ENCODE measurements at places on chromosomes 11 and 22.

- no peak for DNase-seq
Observed at GRCh38 chr11:66391322-66391721, 19.8 kb upstream of the SLC29A2 start.

DNA sequence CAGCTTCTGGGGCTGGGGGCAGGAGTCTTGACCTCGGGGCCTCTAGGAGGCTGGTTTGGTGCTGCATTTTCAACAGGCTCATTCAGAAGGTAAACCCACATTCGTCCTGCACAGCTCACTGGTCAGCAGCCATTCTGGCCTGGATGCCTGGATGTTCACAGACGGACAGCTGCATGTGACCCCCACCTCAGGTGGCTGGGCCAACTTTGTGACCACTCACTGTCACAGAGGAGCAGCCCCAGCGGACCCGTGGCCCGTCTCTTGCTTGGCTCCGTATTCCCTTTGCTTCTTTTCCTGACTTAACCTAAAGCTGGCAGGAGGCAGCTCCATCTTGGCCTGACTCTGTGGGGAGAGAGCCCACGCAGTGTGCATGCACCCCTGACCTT, 8.2 kb downstream of the DGCR8 start:
- no peak for DNase-seq

GRCh38 chr11:98772893-98773292, 247.9 kb upstream of the CNTN5 start:
- no peak for DNase-seq

DNA sequence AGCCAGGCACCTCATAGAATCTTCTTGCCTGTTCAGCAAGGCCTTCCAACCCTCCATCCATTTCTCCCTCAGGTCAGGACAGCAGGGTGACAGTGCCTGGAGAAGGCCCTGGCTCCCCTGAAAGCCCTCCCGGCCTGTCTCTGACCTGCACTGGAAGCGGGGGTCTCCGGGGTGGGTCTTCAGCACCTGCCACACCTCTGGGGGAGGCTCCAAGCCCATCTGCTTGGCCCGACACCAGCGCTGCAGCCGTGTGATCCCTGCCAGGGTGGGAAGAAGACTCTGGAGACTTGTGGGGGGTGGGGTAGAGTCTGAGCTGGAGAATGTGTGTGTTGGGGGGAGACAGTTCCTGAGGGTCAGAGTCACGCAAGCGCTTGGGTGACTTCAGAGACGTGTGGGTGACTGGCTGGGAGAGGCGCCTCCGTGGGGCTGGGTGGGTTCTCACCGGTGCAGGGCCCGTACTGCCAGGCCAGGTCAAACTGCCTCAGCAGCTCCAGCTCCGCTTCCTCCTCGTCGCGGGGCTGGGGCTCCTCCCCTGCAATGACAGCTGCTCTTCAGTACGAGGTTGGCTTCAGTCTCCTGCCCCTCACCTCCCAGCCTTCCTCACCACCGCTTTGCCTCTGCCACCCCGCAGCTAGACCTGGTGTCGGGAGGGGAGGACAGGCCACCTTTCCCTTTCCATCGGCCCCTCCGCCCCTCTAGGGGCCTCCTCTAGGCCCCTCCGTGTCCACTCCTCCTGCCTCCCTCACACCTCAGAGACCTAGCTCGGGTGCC, 615 bp downstream of the POLD4 start:
- DNase-seq, result no peak

DNA sequence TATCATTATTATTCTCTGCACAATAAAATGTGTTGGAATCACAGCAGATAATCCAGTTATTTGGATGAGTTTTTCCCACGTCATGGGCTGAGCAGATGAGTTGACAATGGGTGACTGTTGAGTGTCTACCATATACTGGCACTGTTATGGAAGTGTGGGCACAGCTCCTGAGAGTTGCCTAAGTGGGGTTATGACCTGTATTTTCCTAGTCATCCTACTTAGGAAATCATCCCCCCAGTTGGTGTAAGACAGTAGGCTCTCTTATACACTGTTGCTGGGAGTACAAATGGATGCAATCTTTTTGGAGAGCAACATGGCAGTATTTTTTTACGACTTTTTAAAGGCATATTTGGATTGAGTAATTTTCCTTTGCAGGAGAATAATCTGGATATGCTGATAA, 66.4 kb downstream of the TRAF6 start:
- no peak for DNase-seq

DNA sequence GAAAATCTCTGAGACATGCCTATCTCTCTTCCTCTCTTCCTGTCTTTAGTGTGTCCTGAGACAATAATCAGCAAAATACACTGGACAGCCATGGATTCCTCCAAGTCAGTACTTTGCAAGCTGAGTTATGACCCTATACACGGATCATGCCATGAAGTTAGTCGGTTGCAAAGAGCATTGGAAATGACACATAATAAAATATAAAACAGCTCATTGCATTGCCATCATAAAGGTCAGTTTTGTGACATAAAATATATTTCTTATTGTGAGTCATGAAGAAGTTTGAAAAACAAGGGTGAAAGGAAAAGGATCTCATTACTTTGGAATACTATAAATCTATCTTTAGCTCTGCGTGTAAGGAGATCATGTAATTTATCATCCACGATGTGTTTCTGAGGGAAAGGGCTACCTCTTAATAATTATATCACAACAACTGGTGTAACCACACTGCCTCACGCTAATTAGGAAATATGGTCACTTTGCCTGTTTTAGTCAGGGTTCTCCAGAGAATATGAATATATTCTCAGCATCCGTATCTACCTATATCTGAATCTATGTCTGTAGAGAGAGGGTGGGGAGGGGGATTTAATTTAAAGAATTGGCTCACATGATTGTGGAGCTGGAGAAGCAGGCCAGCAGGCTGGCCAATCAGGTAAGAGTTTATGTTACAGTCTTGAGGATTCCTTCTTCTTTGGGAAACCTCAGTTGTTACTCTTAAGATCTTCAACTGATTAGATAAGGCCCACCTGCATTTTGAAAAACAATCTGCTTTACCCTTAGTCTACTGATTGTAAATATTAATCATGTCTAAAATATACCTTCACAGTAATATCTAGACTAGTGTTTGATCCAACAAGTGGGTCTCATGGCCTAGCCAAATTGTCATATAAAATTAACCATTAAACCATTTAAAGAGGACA, 198.8 kb downstream of the FAT3 start:
- no peak for DNase-seq

DNA sequence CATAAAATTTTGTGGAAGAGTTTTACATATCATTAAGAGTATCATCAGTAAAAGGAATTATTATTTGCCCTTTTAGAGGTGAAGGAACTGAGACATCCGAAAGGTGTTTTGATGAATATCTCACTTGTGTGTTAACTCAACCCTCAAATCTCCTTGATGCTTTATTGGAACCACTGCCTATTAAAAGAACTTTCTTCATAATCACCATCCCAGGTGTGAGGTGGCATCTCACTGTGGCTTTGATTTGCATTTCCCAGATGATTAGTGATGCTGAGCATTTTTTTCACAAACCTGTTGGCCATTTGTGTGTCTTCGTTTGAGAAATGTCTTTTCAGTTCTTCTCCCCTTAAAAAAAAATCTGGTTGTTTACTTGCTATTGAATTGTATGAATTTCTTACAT, 134.0 kb upstream of the SYN3 start:
- no peak for DNase-seq

DNA sequence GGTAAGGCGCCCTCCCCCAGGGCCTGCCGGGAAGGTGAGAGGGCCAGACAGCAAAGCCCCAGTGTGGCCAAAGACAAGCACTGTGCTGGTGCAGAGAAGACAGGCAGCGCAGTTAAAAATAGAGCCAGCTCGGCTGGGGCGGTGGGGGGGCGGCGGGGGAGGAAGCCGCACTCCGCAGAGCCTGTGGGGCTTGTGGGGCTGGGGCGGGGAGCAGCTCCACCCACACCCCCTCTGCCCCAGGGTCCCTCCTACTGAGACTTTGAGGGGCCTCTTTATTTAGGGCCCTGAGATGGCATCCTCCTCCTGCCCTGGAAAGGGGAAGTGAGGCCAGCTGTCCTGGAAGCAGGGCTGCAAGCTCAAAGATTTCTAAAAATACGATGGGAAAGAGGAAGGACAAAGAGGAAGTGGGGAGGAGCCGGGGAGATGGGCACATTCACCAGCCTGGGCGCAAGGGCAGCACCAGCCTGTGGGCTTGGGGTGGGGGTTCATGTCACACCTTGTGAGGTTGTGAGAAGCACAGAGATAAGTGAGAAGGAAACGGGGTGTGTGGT, 2.6 kb downstream of the CYTH4 start:
- no peak for DNase-seq

GRCh38 chr22:35597692-35598395, 19.3 kb downstream of the MB start:
- no peak for DNase-seq

DNA sequence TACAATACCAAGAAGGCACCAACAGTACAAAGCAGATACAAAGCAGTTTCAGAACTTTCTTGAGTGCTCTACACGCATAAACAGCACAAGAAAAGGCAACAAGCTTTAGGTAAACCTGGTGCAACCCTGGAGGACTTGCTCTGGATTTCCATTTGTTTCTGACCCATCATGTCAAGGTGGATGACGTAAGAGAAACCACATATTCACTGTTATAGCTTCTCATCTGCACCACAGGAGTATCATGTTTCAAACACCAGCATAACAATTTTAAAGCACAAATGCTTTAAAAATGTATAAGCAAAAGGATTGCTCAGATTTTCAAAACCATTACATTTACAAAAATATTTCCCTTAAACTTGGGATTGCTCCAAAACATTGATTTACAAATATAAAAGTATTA, 25.0 kb upstream of the YPEL1 start:
- no peak for DNase-seq

DNA sequence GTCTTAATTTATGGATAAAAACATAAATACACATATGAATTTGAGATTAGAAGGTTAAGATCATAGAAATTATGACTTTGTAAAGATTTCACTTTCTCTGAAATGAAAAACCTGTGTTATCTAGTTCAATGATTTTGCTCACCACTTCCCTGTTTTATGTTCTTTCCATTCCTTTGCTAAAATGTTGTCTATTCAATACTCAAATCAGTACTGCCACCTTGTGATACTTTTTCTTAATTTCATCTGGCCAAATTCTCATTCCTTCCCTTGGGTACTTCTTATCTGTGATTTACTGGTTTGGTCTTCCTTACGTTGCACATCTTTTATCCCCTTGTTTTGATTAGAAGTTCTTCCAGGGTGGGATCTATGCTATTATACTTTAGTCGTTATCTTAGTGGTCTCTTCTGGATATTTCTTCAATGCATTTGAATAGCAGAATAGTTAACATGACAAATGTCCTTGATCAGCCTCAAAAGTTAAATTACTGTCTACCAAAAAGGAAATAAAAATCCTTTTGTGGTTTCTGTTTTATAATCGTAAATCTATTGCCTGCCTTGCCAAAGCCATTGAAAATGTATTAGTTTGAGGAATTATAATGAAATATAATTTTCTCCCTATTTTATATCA, 197.0 kb downstream of the PGR start:
- no peak for DNase-seq

GRCh38 chr11:40235841-40236240, 1223.6 kb downstream of the LRRC4C start:
- DNase-seq, result no peak

- no peak for DNase-seq
Observed at GRCh38 chr11:23569134-23569533, 708.9 kb upstream of the CCDC179 start.

- DNase-seq, result no peak
Observed at GRCh38 chr22:30044369-30044768, 35.9 kb upstream of the HORMAD2 start.

- DNase-seq, result no peak
Observed at GRCh38 chr11:3042496-3043314, 14.5 kb downstream of the CARS1 start.

DNA sequence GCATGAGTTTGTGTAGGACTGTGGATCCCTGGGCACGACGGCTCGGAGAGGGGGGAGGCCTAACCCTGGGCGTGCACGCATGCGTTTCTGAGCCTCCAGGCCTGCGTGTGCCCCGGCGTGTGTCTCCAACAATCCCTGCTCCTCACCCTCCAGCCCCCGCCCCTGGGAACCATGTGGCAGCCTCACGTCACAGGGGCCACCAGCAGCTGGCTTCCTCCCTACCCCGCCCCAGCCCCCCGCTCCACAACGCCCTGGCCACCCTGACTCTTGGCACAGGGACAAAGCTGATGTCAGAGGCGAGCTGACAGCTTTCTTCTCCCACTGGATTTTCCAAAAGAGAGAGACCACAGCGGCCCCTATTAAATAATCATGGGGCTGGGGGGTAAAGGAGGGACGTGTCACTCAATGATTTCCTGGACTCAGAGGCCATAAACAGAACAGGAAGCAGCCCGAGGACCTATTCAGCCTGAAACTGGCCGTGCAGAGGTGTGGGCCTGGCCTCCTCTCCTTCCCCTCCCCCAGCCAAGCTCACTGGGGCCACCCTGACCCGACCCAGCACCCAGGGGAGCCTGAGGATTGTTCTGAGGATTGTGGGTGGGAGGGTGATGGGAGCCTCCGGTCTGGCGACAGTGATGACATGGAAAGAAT, 6.8 kb upstream of the LIF start:
- no peak for DNase-seq

DNA sequence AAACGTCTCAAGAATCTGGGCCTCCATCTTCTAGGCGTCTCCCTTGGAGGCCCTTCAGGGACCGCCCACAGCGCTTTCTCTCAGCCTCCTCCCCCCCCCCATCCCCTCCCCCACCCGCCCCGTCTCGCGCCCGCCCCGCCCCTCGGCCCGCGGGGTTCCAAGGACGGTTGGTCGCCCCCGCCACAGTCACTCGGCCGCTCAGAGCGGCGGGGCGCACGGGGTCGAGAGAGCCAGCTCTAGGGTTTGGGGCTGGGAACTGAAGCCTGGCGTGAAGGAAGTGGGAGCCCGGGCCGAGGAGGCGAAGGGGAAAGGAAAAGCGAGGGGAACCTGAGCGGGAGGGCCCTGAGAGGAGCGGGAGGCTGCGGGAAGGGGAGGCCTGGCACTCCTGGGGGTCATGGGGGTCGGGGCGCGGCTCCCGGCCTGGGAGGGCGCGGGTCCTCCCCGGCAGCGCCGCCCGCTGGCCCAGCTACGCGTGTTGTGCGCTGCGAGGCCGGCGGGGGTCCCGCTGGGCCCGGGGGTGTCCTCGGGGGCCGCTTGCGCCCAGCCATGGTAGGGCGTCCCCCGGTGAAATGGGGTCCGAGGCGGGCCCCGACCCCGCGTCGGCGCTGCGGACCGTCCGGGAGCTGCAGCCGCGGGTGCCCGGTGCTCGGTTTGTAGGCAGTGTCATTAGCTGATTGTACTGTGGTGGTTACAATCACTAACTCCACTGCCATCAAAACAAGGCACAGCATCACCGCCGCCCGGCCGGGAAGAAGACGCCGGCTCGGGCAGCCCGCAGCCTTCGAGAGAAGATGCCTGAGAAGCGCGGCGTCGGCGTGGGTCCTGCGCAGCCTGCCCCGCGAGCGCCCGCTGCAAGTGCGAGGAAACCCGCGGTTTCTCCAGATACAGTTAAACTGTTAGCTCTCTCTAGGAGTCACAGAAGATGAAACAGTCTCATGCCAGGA, at the start of gene BTG4:
Gene BTG4 (minus strand): TSS at position 91 of the 944 bp plus-strand sequence. CDS start 13,610 bp downstream, outside the sequence.
- no peak for DNase-seq

GRCh38 chr11:97460091-97460490, 1070.3 kb downstream of the JRKL start:
- no peak for DNase-seq

GRCh38 chr22:36874309-36874696, 13.5 kb downstream of the NCF4 start:
- DNase-seq, result no peak

- DNase-seq, result no peak
Observed at GRCh38 chr11:93765551-93765950, 18.5 kb upstream of the MED17 start.

GRCh38 chr22:17213976-17214375, 5.3 kb downstream of the ADA2 start:
- peak; percentile 17 for DNase-seq

GRCh38 chr22:18024276-18024939, at the start of gene MICAL3:
MICAL3 (minus strand) TSS chr22:18024561; CDS start chr22:17906812, 117,749 bp downstream.
- DNase-seq, result no peak

All from stimulated activated CD4-positive, alpha-beta T cell treated with anti-CD3 and anti-CD28 coated beads, Interleukin-1b, Interleukin-23, amount 100 ng/mL, for 1 hour (primary cell).